ENCODE measurements at places on chromosomes 5 and 9.
A peak's percentile ranks its signal among the peaks of the same experiment; 100 is the strongest.

DNA sequence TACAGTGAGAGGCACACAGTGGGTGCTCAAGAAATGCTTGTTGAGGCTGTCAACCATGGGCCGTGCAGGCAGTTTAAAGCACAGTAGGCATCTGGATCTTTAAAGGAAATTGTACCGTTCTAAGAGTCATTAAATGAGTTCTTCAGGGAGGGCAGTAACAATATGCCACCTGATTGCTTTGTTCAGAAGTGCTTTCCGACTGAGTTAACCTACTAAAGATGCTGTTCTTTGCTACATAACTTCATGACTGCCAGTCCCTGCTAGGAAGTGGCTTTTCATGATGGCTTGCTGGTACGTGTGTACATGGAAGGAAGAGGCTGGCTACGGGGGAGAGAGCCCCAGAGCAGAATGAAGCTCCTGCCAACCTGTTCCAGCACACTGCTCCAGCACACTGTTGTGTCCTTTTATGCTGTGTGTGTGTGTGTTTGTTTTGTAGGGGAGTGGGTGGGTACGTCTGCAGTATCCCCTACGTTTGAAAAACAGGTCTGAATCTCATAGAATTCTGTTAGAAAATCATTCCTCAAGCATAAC is 41.9 kb upstream of the PPP2R2B start:
- no peak for DNase-seq

GRCh38 chr9:136774416-136775045 is 10.2 kb upstream of the LCN15 start:
- no peak for DNase-seq

- no peak for DNase-seq
Measured at GRCh38 chr9:114282507-114282906, 40.4 kb upstream of the ORM1 start.

- DNase-seq: no peak
Measured at GRCh38 chr9:96149533-96150280, 152.3 kb downstream of the HSD17B3 start.

DNA sequence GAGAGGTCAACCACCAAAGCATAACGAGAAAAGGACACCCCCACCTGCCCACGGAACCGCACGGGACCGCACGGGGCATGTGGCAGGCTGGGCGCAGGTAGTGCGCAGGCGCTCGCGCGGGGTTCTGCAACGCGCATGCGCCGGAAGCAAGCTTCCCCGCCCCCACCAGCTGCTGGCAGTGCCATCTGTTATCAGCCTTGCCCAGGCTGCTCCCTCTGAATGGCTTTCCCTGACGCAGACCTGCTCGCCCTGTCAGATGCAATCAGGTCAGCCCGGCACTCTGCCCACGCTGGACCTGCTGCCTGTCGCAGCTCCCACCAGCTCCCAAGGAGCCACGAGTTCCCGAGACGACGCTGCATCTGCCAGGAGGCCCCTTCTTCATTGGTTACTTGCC is 22.8 kb downstream of the PTCH1 start:
- peak; percentile 84 for DNase-seq

DNA sequence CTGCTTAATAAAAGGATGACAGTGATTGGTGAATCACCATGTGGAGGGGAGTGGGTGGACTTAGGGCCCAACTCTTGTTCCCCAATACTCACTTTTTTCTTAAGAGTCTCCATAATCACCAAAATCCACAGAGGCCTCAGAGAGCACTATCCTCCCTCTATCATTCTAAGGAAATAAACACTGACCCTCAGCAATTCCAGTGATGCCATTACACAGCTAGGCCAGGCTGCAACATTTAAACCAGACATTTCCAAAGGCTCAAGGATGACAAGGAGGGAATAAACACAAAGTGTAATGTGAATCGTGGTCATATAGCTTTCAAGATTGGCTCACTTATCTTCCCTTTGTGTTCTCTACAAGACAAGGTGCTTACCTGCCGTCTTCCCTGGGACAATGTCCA is 2.4 kb upstream of the ARSI start:
- DNase-seq: no peak

- no peak for DNase-seq
Measured at GRCh38 chr5:38339446-38339845, 81.1 kb downstream of the EGFLAM start.

Data from NCI-H82 (cell line).